ENCODE measurements at places on chromosomes 2 and 18.

- no peak for DNase-seq
These were observed 57.8 kb downstream of the PDK1 start for GRCh38 chr2:172613615-172614231.

DNA sequence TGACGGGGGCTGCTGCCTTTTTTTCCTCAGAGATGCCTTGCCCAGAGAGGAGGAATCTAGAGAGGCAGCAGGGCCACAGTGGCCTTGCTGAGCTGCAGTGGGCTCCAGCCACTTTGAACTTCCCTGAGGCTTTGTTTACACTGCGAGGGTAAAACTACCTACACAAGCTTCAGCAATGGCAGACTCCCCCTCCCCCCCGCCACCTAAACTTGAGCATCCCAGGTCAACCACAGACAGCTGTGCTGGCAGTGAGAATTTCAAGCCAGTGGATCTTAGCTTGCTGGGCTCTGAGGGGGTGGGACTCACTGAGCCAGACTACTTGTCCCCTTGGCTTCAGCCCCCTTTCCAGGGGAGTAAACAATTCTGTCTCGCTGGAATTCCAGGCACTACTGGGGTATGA, 11.8 kb downstream of the SYT4 start:
- DNase-seq: no peak

DNA sequence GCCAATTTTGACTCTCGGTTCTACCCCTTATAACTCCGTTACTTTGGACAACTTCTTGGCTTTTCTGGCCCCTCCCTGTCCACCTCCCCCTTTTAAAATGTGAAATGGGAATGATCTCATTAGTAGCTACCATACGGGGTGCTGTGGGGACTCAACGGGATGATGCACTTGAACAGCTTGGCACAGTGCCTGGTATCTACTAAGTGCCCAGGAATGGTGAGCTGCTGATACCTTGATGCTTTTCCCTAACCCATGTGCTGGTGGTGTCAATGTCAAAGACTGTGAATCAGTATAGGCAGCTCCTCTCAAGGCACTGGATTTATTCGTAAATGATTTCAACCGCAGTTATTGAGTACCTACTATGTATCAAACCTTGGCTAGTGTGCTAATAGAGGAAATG, 204.2 kb downstream of the LOXHD1 start:
- DNase-seq: no peak

DNA sequence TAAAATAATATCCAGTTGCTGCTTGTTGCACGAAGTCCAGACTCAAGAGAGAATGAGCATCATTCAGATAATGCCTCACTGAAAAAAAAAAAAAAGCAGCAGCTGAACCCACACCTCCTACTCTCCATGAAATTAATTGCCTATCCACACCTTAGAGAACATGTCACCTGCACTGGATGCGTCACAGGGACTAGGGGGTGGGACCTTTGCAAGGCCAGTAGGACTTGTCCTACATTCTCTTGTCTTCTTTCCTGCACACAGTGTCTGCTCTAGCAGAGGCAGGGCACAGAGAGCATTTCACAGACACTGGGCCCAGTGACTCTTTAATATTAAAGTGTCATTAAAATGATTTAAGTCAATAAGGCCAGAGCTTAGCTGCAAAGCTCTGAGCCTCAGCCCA, at the start of gene ABCA12:
TSS of gene ABCA12 (minus strand) at position 148 of the 400 bp plus-strand sequence. CDS start 418 bp downstream, outside the sequence.
- no peak for DNase-seq
